Anterior cingulate cortex (tissue), 58 donors: ENCODE measurements at places on chromosomes 5 and 9.

GRCh38 chr5:89299998-89300397 is 417.0 kb upstream of the MEF2C start:
- DNase-seq = no peak

GRCh38 chr5:117380316-117380715 is 805.7 kb upstream of the SEMA6A start:
- DNase-seq = no peak

DNA sequence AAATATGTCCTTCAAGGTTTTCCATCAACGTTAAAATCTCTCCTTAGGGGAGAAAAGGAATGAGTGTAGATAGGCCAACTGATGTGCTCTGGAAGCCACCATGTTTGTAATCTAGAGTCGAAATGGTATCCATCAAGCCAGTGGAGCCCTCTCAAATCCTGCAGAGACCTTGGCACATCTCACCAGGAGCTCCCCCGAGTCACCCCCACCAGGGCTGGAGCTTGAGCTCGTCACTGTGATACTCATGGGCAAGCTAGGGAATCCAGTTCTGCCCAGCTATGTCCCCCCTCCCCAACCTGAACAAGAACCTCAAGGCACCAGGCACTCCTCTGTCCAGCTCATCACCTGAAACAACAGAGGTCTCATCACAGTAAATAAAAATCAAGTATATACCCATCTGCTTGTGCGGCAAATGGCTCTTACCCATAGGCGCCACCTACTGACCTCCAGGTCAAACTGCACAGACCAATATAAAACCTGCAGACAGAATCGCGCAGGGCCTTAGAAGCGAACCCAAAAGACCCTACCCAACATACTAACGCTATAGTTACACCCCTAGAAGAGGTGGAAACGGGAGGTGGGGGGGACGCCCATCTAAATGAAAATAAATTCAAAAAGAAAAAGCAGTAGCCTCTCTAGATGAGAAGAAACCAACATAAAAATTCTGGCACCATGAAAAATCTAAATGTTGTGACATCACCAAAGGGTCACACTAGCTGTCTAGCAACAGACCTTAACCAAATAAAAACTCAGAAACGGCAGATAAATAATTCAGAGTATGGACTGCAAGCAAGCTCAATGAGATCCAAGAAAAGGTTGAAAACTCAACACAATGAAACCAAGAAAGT is 75.0 kb downstream of the TTC39B start:
- no peak for DNase-seq

DNA sequence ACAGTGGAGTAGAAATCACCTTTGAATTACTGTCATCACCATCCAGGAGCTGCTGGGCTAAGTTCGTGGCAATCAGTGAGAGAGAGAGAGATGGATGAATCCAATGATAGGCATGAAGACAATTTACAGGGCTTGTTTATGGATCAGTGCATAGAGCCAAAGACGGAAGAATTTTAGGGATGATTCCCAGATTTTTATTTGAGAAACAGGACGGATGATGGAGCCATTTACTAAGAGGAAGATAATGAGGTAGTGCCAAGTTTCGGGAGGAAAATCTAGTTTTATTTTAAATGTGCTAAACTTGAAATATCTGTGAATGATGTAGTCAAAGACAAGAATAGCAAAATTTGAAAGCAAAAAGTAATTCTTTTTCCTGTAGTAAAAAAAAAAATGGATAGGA is 394.2 kb upstream of the PAPPA start:
- DNase-seq = no peak

- DNase-seq = no peak
Observed at GRCh38 chr9:4413856-4414255, 76.4 kb upstream of the SLC1A1 start.

DNA sequence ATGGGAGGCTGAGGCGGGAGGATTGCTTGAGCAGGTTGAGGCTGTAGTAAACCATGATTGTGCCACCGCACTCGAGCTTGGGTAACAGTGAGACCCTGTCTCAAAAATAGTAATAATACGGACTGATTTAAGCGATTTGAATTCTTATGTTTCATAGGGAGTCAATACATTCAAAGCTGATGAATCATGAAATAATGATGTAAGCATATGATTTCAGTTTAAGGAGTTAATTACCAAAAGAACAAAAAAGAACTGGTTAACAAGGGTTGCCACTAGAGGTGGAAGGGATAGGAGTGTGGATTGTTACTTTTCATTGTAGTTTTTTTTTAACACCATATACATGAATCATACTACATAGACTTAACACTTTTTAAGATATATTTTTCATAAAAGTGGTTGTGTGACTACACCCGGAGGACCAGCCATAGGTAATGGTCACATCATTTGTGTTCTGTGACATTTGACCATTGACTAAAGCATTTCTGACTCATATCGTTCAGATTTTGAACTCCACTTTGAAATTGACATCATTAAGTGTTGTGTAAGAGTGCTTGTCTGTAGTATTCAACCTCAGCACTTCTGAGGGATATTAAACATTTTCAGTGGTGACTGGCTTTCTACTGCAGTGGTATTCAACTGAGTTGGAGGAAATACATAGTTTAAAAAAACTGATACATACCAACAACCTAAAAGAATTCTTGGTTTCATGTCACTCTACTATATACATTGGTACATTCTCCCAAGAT is 7.0 kb downstream of the TRMT10B start:
- no peak for DNase-seq

DNA sequence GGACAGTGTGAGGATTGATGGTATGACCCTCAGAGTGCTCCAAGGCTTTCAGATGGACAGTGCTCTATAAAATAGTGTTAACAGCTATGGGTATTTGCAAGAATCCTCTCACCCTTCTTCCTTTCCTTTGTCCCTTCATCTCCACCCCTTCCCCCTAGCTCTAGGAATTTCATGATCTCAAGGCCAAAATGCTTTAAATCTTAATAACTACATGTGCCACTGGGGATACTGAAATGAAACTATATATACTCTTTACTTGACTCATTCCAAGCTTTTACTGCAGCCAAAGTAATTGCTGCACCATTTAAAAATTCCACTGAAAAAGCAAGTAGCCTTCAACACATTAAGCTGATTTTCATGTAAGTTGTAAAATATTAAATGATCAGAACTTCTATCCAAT is 361.6 kb upstream of the SLC30A5 start:
- no peak for DNase-seq

- no peak for DNase-seq
Observed at GRCh38 chr5:130496215-130496614, 592.0 kb downstream of the CHSY3 start.

GRCh38 chr5:77864997-77865396 is 88.9 kb upstream of the TBCA start:
- no peak for DNase-seq
